ENCODE measurements at places on chromosomes 6 and 20. TPM values are rescaled to one million over a fixed set of nuclear protein-coding genes. Genes with fewer than 3 reads are reported as not detected.
A peak's percentile ranks its signal among the peaks of the same experiment; 100 is the strongest.

- DNase-seq: no peak
- H3K4me3 ChIP-seq: no peak overlapping the region
- peaks cover 7% of the 10 kb centered on the region for H3K4me1 ChIP-seq
- H3K27ac ChIP-seq: no peak overlapping the region
- H3K27me3 ChIP-seq: no peaks in the 10 kb centered on the region
Observed at GRCh38 chr6:139164001-139164400, 29.1 kb downstream of the HECA start.

UNC93A gene
- total RNA-seq: not detected

- no peaks in the 10 kb centered on the region for H3K36me3 ChIP-seq
- peak overlapping the region; percentile 72 for H3K27ac ChIP-seq
- peaks cover 36% of the 10 kb centered on the region for H3K4me1 ChIP-seq
- no peaks in the 10 kb centered on the region for H3K27me3 ChIP-seq
Observed at GRCh38 chr6:25278261-25278913, 787 bp upstream of the CARMIL1 start.

DNA sequence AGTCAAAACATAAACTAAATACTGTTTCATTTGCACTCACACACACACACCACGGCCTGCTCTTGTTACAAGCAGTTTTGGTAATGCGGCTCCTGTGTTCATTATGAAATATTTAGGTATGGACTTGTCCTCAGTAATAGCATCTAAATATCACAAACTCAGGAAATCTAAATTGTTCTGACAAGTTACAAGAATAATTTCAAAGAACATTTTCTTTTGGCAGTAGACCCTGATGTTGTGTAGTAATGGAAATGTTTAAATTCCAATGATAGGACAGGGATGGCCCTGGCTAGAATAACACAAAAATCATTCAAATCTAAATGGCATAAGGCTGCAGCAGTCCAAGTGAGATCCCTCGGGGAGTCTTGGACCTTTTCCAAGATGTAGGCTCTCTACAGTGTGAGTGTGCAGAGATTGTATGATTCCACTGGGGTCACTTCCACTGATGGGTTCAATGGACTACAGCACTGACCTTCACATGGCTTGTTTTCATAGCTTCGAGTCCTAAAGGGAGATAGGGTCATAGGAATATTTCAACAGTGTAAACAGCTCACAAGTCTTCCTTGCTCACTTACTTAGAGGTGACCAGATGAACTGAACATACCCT, 210.6 kb upstream of the PLCB4 start:
- H3K27me3 ChIP-seq: no peaks in the 10 kb centered on the region
- H3K4me3 ChIP-seq: no peak overlapping the region
- no peak overlapping the region for H3K27ac ChIP-seq
- peaks cover 3% of the 10 kb centered on the region for H3K4me1 ChIP-seq
- DNase-seq: no peak

MROH8 gene
- 4.9 TPM for total RNA-seq

TXNDC5 gene
- 127 TPM for total RNA-seq

FAM83C gene
- not detected for total RNA-seq

DNA sequence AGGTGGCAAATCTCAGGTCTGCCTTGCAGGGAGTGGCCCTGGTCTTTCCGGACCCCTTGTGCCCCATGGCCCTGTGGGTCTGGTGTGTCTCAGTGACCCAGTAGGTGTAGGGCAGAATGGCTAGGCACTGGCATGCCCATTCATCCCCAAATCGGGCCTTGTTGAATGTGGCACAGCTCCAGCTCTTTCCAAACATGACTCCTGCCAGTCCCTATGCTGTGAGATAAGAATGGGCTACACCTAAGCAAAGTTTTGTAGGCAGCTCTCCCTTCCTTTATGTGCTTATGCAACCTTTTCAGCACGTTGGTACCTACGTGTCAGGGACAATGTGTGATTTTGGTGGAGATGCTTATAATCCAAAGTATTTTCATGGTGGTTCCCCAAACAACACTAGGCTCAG, 33.9 kb downstream of the FOXO3 start:
- no peak overlapping the region for H3K27ac ChIP-seq
- no peak overlapping the region for H3K4me3 ChIP-seq
- H3K27me3 ChIP-seq: no peaks in the 10 kb centered on the region
- DNase-seq: no peak
- peaks cover 84% of the 10 kb centered on the region for H3K4me1 ChIP-seq

SLC35F1 gene
- 0.64 TPM for total RNA-seq

GRCh38 chr6:139801571-139802321, 427.3 kb upstream of the CITED2 start:
- H3K4me3 ChIP-seq: no peak overlapping the region
- no peak overlapping the region for H3K27ac ChIP-seq

DNA sequence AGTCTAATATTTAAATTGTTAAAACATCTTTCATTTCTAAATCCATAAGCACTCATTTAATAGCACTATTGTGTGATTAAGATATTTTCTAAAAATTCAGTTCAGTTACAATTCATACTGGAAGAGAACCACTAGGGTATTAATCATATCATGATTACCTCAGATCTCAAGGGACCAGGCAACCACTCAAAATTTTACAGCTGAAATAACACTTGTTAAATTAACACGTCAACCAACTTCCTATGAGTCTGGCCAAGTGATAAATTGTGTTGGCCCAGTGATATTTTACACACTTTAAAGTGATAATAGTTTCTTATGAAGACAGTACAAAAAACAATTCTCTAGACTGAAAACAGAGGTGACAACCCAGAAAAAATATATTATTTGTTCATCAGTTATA, 869.0 kb upstream of the ADGRB3 start:
- H3K27me3 ChIP-seq: no peaks in the 10 kb centered on the region
- no peak overlapping the region for H3K4me3 ChIP-seq
- H3K36me3 ChIP-seq: no peaks in the 10 kb centered on the region
- H3K27ac ChIP-seq: no peak overlapping the region

DNA sequence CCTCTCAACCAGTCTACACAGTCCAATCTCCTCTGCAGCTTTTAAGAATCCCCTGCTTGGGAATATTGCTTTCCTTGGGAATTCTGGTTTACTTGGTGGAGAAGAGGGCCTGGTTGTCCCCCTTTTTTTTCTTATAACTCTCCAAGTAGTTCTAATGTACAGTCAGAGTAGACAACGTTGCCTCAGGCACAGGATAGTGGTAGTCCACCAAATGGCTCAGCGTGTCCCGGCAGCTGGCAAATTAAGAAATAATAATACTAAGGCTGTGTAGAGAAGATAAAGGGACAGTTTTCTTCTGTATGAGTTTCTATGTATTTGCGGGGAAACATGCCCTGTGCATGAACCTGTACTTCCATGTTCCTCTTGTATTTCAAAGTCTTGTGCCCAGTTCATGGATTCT, 145.7 kb upstream of the RREB1 start:
- peaks cover 4% of the 10 kb centered on the region for H3K4me1 ChIP-seq
- H3K27me3 ChIP-seq: no peaks in the 10 kb centered on the region
- DNase-seq: no peak
- no peak overlapping the region for H3K27ac ChIP-seq
- H3K4me3 ChIP-seq: no peak overlapping the region

PXMP4 gene
- 7.0 TPM for total RNA-seq

DNA sequence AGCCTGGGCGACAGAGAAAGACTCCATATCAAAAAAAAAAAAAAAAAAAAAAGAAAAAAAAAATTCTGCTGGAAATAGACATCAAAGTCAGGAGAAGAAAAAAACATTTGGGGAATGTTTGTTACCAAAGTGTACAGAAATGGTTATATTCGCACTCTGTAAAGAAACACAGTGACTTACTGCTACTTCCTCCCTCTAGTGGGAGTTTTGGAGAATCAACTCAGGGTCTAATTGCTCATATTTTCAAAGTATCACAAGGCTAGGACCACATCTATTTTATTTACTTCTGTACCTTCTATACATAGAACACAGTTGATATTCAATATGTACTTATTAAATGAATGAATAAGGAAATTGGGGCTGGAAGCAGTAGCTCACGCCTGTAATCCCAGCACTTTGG, 24.4 kb downstream of the ARG1 start:
- no peak overlapping the region for H3K27ac ChIP-seq
- no peak overlapping the region for H3K4me3 ChIP-seq
- no peak for DNase-seq
- H3K4me1 ChIP-seq: no peaks in the 10 kb centered on the region

Data from mesothelial cell of epicardium (in vitro differentiated cells).